ENCODE measurements at places on chromosomes 11 and 22. TPM values are rescaled to one million over a fixed set of nuclear protein-coding genes. Genes with fewer than 3 reads are reported as not detected.

Gene MCHR1
- total RNA-seq, result not detected

Gene SYNGR1
- 0.35 TPM for total RNA-seq

Gene C11orf71
- total RNA-seq, result 3.9 TPM

Gene DGCR6
- total RNA-seq, result 1.7 TPM

Gene TMEM45B
- not detected for total RNA-seq

Gene OR52I2
- not detected for total RNA-seq

Gene MS4A4A
- not detected for total RNA-seq

GRCh38 chr11:1694846-1695547, 2.0 kb upstream of the KRTAP5-6 start:
- H3K4me3 ChIP-seq, result no peak overlapping the region
- peaks cover 6% of the 10 kb centered on the region for H3K36me3 ChIP-seq
- H3K27ac ChIP-seq, result no peak overlapping the region
- no peaks in the 10 kb centered on the region for H3K27me3 ChIP-seq
- DNase-seq, result no peak

- H3K27ac ChIP-seq, result peak overlapping the region; percentile 79
- DNase-seq, result peak; percentile 94
- H3K4me1 ChIP-seq, result peaks cover 25% of the 10 kb centered on the region
These were observed 104.3 kb downstream of the GAB2 start for GRCh38 chr11:78313181-78313795.

DNA sequence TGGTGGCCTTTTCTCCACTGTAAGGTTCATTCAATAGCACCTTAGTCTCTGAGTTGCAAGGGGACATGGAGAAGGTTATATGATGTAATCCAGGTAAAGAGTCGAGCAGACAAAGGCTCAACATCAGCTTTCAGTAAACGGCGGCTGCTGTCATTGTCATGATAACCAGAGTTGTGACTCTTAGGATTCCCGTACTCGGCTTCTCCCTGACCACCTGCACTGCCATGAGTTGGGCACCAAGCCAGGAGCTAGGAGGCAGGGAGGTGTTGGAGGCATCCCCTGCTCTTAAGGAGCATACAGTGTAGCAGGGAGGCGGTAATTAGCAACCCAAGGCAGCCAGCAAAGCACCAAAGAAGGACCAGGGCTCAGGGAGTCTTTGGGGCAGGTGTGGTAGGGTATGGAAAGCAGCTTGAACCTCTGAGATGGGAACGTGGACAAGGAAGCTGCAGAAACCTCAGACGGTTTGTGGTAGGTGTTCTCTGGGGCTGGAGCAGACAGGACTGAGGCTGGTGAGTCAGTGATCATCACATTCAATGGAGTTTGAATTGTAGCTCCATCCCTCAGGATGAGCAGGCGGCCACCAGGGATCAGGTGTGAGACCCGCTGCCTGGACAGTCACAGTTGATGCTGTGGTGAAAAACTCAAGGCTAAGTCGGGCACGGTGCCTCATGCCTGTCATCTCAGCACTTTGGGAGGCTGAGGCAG, 31.7 kb downstream of the LIF start:
- peaks cover 6% of the 10 kb centered on the region for H3K36me3 ChIP-seq
- H3K4me1 ChIP-seq, result peaks cover 30% of the 10 kb centered on the region
- DNase-seq, result no peak
- no peaks in the 10 kb centered on the region for H3K27me3 ChIP-seq
- no peak overlapping the region for H3K4me3 ChIP-seq

- no peak for DNase-seq
- H3K27me3 ChIP-seq, result no peaks in the 10 kb centered on the region
- no peak overlapping the region for H3K27ac ChIP-seq
- H3K36me3 ChIP-seq, result peaks cover 10% of the 10 kb centered on the region
- H3K4me1 ChIP-seq, result peaks cover 47% of the 10 kb centered on the region
These were observed 30.8 kb downstream of the MARK2 start for GRCh38 chr11:63869683-63870082.

- peak overlapping the region; percentile 92 for H3K27ac ChIP-seq
- peaks cover 39% of the 10 kb centered on the region for H3K4me1 ChIP-seq
- H3K27me3 ChIP-seq, result no peaks in the 10 kb centered on the region
- H3K36me3 ChIP-seq, result no peaks in the 10 kb centered on the region
- no peak overlapping the region for H3K4me3 ChIP-seq
- DNase-seq, result peak; percentile 95
These were observed 540.0 kb downstream of the SOX6 start for GRCh38 chr11:15816260-15816871.

DNA sequence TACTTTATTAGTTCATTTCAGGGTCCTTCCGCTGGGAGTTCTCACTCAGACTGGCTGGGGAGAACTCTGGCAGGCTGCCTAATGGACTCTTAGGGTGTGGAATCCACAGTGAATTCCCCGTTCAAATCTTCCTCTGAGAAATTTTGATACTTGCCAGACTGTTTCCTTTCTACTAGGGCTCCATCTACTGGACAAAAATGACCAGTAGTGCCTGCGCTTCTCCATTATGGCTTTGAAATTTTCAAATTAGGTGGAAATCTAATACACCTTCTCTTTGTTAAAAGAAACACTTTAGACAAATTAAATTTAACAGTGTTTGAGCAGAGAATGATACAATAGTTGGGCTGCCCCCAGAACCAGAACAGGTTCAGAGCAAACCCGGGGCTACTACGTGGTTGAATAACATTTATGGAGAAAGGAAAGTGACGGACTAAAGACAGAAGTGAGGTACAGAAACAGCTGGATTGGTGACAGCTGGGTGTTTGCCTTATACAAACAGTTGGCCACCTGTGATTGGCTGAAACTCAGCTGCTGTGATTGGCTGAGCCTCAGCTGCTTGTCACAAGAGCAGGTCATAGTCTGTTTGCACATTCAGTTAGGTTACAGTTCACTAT, 52.9 kb upstream of the FDX1 start:
- no peaks in the 10 kb centered on the region for H3K36me3 ChIP-seq
- H3K4me1 ChIP-seq, result peaks cover 16% of the 10 kb centered on the region
- H3K27me3 ChIP-seq, result no peaks in the 10 kb centered on the region
- peak overlapping the region; percentile 61 for H3K27ac ChIP-seq
- no peak overlapping the region for H3K4me3 ChIP-seq
- peak; percentile 84 for DNase-seq

DNA sequence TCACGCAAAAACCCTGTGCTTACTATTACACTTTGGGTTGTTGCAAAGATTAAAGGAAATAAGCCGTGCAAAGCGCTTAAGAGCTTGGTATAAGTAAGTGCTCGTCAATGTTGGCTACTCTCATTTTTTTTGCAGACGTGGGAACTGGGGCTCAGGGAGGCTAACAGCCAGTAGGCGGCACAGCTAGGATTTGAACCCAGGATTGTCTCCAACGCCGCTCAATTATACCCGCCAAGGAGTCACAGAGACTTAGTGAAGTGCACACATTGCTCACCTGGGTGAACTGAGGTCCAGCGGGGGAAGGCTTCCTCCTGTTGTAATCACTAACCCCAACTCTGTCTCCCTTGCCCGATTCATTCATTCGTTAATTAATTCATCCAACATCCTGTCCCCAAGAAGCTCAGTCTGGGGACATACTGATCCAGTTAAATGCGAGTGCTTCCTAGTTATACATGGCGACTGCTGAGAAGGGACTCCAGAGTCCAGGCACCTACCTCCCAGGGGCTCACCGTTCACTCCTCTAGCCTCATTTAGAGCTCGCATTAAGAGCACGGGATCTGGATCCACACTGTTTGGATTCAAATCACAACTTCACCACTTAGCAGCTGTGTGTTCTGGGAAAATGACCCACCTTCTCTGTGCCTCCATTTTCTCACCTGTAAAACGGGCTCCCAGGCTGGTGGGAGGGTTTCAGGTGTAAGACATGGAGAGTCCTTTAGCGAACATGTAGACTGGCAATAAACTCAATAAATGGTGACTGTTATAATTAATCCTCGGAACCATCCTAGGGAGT, 838 bp upstream of the MTFP1 start:
- H3K4me1 ChIP-seq, result peaks cover 44% of the 10 kb centered on the region
- peak; percentile 67 for DNase-seq
- peak overlapping the region; percentile 97 for H3K27ac ChIP-seq
- H3K36me3 ChIP-seq, result peaks cover 44% of the 10 kb centered on the region
- H3K4me3 ChIP-seq, result peak overlapping the region; percentile 90

GRCh38 chr11:118735203-118735602, 55.8 kb upstream of the TREH start:
- peaks cover 10% of the 10 kb centered on the region for H3K36me3 ChIP-seq
- H3K27me3 ChIP-seq, result no peaks in the 10 kb centered on the region
- H3K27ac ChIP-seq, result no peak overlapping the region
- no peak overlapping the region for H3K4me3 ChIP-seq
- peaks cover 5% of the 10 kb centered on the region for H3K4me1 ChIP-seq

- no peaks in the 10 kb centered on the region for H3K27me3 ChIP-seq
- H3K36me3 ChIP-seq, result no peaks in the 10 kb centered on the region
- H3K4me3 ChIP-seq, result no peak overlapping the region
These were observed 52.9 kb downstream of the GAB4 start for GRCh38 chr22:16955081-16955480.

DNA sequence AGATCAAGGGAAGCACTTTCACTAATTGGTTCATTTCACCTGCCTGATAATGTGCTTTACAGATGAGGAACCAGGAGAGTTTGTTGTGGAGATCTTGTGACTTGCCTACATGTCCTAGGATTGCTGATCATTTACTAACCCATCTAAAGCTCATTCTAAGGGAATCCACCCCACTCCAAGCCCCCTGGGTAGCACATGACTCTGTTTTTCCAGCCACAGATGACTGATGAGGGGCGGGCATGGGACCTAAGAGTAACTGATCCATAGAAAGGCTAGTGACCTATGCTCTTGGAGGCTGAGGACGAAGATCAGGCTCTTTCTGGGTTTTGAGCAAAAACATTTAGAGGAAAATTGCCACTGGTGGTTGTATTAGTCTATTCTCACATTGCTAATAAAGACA, 378.1 kb downstream of the CADM1 start:
- H3K4me3 ChIP-seq, result no peak overlapping the region
- no peaks in the 10 kb centered on the region for H3K4me1 ChIP-seq
- H3K27me3 ChIP-seq, result peaks cover 23% of the 10 kb centered on the region
- no peak overlapping the region for H3K27ac ChIP-seq
- no peaks in the 10 kb centered on the region for H3K36me3 ChIP-seq
- DNase-seq, result no peak

DNA sequence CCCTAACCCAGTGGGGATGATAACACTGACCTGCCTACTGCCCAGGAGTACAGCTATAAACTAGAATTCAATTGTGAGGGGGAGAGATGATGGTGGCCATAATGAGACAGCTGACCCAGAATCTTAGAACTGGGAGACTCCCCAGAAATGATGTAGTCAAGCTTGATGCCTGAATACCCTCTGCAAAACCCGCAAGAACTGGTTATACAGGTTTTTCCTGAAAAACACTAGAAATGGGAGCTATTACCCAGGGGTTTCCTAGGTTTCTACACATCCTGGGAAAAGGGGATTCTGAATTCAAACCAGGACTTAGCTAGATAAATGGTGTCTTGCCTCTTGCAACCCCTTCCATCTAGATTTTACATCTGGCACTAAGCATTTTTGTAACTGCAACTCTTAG, 113.8 kb upstream of the NARS2 start:
- H3K4me3 ChIP-seq, result no peak overlapping the region
- no peaks in the 10 kb centered on the region for H3K27me3 ChIP-seq
- no peak for DNase-seq
- no peak overlapping the region for H3K27ac ChIP-seq
- no peaks in the 10 kb centered on the region for H3K36me3 ChIP-seq

- H3K27me3 ChIP-seq, result no peaks in the 10 kb centered on the region
- DNase-seq, result no peak
- no peak overlapping the region for H3K27ac ChIP-seq
These were observed 11.2 kb upstream of the SYT8 start for GRCh38 chr11:1823376-1824220.

DNA sequence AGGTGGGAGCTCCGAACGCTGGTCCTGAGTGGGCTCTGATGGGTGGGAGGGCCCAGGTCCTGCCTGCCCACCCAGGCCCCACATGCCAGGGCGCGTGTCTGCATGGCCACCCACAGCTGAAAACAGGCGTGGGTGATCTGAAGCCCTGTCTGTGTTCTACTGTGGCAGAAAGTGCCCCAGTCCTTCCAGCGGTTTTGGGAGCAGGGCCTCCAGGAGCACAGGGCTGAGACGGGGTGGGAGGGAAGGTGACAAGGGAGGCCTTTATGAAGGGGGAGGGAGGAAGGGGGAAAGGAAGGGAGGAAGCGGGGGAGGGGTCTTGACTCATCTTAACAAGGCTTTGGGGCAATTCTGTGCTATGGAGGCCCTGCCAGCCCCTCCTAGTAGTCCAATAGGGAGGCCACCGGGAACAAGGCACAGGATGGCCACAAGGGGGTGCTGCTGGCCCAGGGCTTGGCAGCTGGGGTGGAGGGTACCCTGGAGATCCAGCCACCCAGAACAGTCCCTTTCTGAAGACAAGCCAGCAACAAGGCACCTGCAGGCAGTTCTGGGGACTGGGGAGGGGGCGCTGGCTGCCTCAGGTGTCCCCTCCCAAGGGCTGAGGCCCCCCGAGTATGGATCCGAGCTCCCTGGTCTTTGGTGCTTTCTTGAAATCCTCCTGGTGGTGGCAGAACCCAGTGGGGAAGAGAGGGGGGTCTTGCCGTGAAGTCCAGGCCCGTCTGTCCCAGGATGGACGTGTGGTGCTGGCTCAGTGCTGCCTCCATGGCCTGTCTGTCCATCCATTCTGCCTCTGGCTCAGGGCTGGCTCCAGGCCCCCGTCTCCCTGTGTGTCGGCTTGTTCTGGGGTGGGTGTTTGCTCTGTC, 6.3 kb upstream of the FADS3 start:
- H3K4me3 ChIP-seq, result no peak overlapping the region
- no peaks in the 10 kb centered on the region for H3K27me3 ChIP-seq
- no peaks in the 10 kb centered on the region for H3K36me3 ChIP-seq
- peaks cover 8% of the 10 kb centered on the region for H3K4me1 ChIP-seq

GRCh38 chr11:8365216-8365941, 101.7 kb upstream of the LMO1 start:
- no peaks in the 10 kb centered on the region for H3K36me3 ChIP-seq
- H3K27me3 ChIP-seq, result peaks cover 38% of the 10 kb centered on the region
- peak; percentile 6 for DNase-seq
- no peak overlapping the region for H3K4me3 ChIP-seq
- no peaks in the 10 kb centered on the region for H3K4me1 ChIP-seq
- no peak overlapping the region for H3K27ac ChIP-seq

GRCh38 chr11:67373648-67374570, 511 bp upstream of the CLCF1 start:
- H3K4me3 ChIP-seq, result peak overlapping the region; percentile 84
- DNase-seq, result peak; percentile 96
- H3K27ac ChIP-seq, result peak overlapping the region; percentile 73

GRCh38 chr11:68839911-68840641, 1.6 kb downstream of the CPT1A start:
- H3K4me1 ChIP-seq, result peaks cover 24% of the 10 kb centered on the region
- peak overlapping the region; percentile 73 for H3K4me3 ChIP-seq
- H3K27ac ChIP-seq, result peak overlapping the region; percentile 27
- peaks cover 6% of the 10 kb centered on the region for H3K36me3 ChIP-seq

All from MCF 10A (cell line).